ENCODE measurements at places on chromosomes 11 and 22.

DNA sequence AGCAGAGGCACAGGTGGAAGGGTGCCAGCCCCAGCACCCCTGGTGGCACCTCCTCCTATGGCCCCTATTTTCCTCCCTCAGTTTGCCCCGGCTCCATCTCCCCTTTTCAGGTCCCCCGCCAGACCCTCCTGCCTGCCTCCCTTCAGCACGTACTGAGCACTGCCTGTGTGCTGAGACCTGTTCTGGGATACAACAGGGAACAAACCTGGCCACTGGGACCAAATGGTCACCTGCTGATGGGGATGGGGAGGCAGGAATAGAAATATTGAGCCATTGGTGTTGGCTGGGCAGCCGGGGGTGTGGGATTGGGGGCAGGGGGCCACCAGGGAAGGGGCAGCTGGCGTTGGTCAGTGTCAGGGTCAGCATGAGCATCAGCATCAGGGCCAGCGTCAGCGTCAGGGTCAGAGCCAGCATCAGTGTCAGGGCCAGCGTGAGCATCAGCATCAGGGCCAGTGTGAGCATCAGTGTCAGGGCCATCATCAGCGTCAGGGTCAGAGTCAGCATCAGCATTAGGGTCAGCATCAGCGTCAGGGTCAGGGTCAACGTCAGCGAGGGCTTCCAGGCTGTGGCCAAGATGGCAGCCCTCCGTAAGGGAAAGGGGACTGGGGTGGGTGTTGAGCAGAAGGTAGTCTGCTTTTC, 7.5 kb downstream of the ZNF74 start:
- DNase-seq, result no peak

DNA sequence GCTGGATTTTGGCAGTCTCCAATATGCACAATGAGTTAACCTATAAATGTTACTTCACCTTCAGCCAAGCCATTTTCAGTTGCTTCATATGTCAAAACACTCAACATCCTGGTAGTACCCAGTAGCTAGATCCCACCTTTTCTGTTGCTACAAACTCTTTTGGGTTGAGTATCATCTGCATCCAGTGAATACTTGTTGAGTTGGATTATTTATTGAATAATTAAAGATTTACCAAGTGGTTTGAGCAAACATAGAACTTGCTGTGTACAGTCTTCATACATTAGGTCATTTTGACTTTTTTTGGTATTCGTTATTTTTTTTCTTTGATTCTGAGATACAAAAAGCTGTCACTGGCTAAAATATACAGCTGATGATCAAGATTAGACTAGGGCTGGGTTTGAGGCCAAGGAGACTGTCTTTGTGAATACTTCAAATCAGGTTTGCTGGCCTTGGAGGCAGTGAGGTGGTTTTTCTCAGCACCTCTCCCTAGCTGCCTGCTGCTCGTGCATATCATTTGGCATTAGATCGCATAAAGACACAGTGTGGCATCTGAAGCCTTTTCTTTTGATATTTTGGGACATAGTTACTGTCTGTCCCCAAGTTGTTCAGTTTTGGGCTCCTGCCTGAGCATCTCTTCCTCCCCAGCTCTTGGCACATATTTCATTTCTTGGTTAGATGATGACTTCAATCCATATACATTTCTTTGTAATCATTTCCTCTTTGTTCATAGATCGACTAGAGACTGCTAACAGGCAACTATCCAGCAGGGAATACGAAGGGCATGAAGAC, 62.8 kb downstream of the AMOTL1 start:
- DNase-seq, result no peak

- DNase-seq, result no peak
These were observed 114.6 kb upstream of the BID start for GRCh38 chr22:17888855-17889254.

- peak; percentile 8 for DNase-seq
These were observed 59.6 kb upstream of the PAX6 start for GRCh38 chr11:31870609-31871309.

- DNase-seq, result peak; percentile 62
These were observed 100.1 kb downstream of the RDX start for GRCh38 chr11:110196241-110196754.

- no peak for DNase-seq
These were observed 275.5 kb downstream of the SOX6 start for GRCh38 chr11:16080688-16081381.

- DNase-seq, result peak; percentile 42
These were observed 38.1 kb downstream of the AHNAK start for GRCh38 chr11:62508336-62509058.

- DNase-seq, result no peak
These were observed 26.6 kb downstream of the HPS5 start for GRCh38 chr11:18295316-18295715.

DNA sequence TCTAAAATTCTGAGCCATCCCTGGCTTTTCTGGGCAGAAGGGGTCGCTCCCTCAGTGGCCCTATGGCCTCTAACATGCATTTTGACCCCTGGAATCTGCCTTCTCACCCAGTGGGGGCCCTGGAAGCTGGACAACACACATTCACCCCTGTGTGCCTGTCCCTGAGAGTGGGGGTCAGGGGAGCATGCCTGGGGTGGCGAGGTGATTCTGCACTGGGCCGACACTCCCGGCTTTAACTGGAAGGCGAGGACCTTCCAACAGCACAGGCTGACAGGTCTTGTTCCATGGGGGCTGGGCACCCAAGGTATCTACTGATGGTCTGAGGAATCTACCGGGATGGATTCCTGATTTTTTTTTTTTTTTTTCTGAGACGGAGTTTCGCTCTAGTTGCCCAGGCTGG, 10.7 kb downstream of the PPM1F start:
- no peak for DNase-seq

- DNase-seq, result no peak
These were observed 40.7 kb downstream of the PACSIN2 start for GRCh38 chr22:42974223-42974622.

DNA sequence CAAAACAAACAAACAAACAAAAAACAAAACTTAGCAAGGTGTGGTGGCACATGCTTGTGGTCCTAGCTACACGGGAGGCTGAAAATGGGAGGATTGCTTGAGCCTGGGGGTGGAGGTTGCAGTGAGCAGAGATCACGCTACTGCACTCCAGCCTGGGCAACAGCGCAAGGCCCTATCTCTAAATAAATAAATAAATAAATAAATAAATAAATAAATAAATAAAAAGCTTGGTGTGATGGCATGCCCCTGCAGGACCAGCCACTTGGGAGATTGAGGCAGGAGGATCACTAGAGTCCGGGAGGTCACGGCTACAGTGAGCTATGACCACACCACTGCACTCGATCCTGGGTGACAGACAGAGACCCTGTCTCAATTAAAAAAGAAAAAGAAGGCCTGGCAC, 9.0 kb upstream of the STARD10 start:
- no peak for DNase-seq

GRCh38 chr22:35218079-35218478, 39.2 kb upstream of the HMGXB4 start:
- DNase-seq, result no peak

DNA sequence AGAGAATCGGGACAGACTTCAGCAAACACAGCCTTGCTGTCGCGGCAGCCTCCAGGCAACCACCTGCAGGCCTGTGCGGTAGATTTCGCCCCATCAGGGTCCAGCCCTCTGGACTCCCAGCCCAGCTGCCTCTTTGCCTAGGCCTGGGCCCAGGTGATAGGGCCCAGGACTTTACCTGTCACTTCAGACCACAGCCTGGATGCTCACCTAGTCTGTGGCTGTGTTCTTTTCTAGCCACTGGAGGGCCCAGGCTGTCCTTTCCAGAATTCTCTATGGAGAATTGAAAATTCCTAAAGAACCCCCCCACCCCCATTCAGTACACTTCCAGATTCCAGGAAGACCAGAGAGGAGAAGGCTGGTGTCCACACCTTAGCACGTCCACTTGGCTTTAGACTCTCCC, 30.6 kb upstream of the RAB1B start:
- no peak for DNase-seq

DNA sequence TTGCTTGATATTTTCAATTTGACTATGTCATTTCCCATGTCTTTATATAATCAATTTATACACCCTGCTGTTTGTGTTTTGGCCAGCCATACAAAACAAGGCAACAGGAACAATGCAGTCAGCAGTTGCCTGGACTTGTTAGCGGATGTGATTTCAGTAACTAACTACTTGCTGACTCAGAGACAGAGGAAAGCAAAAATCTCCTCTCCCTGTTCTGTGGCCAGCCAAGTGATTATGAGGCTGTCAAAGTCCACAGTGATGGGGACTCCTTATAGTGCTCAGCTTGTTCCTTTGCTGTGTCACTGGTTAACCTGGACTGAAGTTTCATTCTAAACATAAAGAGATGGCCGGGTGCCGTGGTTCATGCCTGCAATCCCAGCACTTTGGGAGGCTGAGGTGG, 32.6 kb upstream of the APLP2 start:
- peak; percentile 66 for DNase-seq

DNA sequence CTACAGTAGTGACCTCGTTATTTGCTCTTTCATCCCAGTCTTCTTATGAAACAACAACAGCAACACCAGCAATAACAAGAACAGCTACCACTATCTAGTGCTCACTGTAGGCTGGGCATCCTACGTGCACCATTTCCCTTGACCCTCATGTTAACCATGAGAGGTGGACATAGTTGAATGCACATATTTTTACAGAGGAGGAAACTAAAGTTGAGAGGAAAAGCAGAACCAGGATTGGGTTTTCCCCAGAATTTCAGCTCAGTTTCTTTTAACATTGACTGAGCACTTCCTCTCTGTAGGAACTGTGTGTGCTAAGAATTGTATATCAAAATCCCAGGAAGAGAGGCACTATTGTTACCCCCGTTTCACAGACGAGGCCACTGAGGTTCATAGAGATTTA, 39.4 kb upstream of the TSPAN18 start:
- DNase-seq, result no peak

GRCh38 chr22:37195921-37196320, 7.9 kb upstream of the C1QTNF6 start:
- DNase-seq, result no peak

DNA sequence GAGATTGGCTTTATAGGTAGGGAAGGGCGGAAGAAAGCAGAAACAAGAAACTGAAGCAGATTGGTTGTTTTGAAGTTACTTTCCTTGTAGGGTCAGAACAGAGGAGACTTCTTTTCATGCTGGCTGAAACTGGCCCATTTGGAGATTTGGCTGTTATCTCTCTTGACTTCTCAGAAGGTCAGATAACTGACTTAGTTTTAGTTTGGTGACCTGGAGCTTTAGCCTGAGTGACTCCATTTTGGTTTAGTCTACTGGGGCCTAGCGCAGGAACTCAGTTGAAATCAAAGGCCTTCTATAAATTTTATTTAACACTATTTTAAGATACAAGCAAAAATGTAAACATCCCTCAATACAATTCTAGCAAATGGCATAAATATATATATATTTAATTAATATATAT, 31.4 kb downstream of the CSTPP1 start:
- no peak for DNase-seq

- DNase-seq, result peak; percentile 84
These were observed at the start of gene ZNRF3 for GRCh38 chr22:28882878-28883656. TSS of gene ZNRF3 (plus strand) at chr22:28883572. CDS start at chr22:28883767, 195 bp downstream.

DNA sequence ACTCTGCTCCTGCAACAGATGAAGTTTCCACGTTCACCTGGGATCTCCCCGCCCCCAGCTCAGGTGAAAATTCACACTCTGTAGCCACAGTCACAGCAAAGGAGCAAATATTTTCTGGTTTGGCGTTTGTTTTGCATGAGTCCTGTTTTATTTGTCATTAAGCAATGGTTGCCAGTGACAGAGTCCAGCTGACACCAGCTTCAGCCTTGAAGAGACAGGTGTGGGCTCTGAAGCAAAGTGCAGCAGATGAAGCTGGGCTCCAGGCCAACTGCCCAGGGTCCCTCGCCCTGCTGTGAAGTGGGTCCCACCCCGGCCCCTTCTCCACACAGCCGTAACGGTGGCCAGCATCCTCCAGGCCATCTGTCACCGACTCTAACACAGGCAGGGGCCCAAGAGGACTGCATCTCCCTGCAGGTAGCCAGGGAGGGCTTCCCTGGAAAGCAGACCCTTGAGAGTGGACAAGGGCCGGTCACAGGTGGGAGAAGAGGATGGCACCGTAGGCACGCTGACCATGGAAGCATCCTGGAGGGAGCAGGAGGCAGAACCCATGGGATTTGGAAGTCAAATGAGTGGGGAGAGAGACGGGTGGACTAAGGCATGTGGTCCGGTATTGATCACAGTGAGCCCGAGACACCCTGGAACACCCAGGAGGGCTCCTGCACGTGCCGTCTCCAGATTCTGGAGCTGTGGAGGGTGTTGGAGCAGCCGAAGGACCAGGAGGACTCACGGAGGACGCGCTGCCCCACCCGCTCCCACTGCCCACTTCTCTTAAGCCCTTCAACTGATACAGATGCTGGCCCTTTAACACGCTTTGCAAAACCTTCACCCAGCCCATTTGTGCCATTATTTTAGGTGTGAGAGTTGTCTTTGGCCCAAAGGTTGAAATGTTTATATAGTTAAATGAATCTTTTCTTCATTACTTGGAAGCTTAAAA, 294.5 kb downstream of the BRD1 start:
- no peak for DNase-seq
